ENCODE measurements at places on chromosomes 3 and 15.

DNA sequence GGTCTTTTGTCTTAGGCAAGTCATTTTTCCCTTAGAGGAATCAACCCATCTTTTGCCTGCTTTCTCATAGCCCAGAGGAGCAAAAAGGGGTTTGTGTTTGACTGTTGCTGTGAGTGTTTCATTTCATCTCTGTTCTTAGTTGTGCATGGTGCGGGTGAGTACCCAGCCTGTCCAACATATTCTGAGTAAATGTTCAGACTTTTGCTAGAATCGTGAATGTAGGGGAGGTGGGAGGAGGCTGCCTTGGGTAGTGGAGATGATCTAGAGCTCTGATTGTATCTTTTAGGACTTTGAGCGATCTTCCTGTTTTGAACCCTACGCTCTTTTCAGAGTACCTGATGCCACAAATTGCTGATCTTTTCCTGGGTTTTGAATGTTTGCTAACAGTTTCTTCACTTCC, 123.1 kb downstream of the ZNF609 start:
- DNase-seq: no peak

DNA sequence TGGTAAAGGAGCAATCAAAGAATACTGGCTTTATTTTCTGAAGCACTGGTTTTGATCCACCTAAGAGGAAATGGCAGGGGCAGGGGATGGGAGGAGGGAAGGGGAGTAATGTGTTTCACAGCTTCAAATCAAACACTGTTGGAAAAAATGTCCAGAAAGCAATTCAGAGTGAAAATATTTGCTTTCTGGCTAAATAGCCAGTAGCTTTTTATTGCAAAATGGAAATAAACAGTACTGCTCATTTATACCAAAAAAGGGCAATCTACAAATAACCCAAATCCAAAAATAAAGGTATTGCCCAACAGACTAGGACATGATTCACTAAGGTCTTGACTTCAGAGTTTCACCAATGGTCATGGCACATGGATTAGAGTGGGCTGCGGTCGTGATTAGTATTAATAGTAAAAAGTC, 279.3 kb upstream of the THBS1 start:
- DNase-seq: no peak

- DNase-seq: no peak
Observed at GRCh38 chr3:105931500-105931899, 62.7 kb upstream of the CBLB start.

DNA sequence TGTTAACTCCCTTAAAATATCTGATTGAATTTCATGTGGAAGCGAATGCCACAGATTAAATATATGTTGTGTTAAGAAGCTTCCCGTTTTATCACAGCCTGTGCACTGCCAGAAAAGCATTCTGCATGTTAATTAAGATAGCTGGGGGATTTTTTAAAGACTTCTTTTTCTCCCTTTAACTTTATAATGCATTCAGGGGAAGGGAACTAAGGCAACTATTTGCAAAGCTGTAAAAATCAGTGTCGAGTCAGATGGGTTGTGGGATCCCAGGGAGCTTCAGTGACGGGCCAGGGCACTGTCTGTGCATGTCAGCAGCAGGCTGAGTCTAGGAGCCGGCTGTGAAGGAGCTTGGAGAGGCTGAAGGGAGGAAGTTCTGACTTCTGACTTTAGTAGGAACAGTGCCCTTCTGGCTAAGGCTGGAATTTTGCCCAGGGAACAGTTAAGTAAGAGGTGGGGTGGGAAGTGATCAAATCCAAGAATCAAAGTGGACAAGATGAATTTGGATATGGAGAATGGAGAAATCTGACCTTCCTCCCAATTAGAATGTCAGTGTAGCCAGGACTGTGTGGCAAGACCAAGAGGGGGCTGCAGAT, 77.7 kb downstream of the ABHD5 start:
- no peak for DNase-seq

GRCh38 chr3:138256022-138256421, 68.9 kb downstream of the ARMC8 start:
- no peak for DNase-seq

GRCh38 chr15:41105348-41106334, 10.4 kb downstream of the INO80 start:
- DNase-seq: no peak

DNA sequence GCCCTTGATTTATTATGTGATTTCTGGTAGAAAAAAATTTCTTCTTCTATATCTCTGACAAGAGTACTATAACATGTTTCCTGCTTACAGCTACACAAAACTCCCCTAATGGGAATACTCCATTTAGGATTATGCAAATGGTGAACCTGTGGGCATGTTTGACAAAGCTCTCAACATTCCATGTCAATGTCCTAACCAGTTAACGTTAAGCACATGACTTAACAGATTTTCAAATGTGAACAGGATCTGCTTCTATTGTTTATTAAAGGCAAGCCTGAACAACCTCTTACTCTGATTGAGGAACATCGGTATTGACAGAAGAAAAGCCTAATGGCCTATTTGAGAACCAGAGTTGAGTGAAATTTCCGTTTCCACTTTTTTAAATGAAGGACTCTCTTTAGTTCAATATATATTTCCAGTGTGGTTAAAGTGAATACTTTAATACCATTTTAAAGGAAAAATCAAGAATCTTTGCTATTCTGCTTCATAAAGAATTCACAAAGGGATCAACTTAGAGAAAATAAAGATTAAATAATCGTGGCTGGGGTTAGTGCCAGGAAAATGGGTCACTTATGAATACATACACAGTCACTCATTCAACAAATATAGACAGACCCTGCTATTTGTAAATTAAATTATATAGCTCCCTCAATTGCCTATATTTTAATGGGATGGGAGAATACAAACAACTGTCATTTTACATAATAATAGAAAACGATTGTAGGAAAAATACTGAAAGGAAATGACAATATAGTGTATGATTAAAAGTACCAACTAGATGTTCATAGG, 300.3 kb upstream of the CBLB start:
- no peak for DNase-seq

GRCh38 chr3:74420538-74421124, 193.8 kb downstream of the CNTN3 start:
- DNase-seq: no peak

GRCh38 chr3:191441687-191442086, 19.3 kb upstream of the PYDC2 start:
- no peak for DNase-seq

- DNase-seq: no peak
Observed at GRCh38 chr3:25885544-25885943, 95.7 kb downstream of the OXSM start.

DNA sequence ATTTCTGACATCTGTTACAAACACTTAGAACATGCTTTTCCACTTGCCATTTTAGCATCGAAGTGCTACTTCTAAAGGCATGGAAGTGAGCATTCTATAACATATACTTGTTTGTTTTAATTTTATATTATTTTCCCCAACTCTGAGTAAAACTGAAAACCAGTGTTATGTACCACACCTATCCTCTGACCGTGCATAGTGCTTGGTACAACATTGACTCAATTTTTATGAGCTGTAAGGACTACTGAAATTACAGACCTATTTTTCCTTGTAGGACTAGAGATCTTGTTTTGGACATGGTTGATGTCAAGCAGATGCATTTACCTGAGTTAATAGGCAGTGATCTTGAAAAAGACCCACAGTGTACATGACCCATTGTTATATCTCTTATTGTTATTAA, 51.5 kb upstream of the CCNB2 start:
- no peak for DNase-seq

DNA sequence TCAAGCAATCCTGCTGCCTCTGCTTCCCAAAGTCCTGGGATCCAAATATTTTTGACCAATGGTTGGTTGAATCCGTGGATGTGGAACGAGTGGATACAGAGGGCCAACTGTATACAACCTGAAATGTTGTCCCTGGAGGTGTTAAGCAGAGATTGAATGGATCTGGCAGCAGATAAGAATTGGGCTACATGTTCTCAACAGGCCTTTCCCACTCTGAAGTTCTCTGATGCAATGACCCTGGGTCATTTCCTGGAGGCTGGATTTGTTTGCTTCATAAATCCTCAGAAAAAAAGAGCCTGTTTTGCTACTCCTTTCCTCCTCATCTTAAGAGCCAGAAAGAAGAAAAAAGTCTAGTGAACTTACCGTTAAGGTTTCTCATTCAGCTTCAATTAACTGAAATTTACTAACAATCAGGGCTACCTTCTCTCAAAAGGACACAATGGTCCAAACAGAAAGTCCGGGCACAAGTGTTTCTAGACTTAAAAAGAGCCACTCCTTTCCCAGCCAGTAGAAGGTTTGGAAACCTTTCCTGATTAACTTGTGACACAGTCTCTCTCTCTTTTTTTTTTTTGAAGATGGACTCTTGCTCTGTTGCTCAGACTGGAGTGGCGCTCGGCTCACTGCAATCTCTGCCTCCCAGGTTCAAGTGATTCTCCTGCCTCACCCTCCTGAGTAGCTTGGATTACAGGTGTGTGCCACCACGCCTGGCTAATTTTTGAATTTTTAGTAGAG, 6.5 kb downstream of the ARHGEF3 start:
- DNase-seq: no peak

GRCh38 chr3:42688487-42689420, 3.4 kb downstream of the KLHL40 start:
- DNase-seq: no peak

- DNase-seq: no peak
Observed at GRCh38 chr3:113659101-113659541, 37.3 kb downstream of the USF3 start.

DNA sequence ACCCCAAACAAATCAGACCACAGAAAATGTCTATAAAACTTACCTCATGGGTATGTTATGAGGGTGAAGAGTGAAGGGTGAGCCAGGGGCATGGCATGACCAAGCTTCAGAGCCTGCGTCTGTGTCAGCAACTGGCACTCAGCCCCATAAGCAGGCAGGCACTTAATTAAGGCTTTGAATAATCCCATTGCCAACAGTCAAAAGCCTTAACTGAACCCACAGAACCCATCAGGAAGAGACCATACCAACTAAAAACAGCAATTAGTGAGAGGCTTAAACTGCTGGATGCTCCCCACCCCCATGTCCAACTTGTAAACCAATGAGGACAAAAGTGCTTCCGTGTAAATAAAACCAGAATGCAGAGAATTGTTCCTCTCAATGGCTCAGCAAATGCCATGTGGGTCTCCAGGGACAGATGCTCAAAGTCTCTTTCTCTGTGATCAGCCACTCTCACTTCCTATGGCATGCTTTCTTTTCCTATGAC, 126.0 kb downstream of the MYLK start:
- DNase-seq: peak; percentile 89

DNA sequence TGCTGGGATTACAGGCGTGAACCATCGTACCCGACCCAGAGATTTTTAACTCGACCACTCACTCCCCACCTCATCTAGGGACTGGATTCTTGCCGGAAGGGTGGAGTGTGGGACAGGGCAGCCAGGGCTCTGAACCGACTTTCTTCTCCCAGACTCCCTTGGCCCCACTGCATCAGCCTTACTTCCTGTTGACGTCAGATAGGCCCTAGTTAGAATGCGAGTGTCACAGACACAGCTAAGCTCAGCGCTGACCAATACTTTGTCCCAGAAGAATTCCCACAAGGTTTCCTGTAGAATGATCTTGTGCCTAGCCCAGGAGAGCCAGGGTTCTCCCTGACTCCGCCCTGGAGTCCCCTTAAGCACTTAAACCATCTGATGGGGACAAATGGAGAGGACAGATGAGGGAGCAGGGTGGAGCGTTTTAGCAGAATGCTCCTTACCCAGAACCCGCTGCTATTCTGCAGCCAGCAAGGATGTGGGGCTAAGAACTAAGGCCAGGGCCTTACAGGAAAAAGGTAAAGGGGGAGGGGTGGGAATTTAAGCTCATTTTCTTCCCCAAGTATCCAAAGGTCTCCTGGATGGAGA, 5.8 kb upstream of the TUSC2 start:
- no peak for DNase-seq

- no peak for DNase-seq
Observed at GRCh38 chr15:73176598-73176997, 124.3 kb downstream of the NEO1 start.

- no peak for DNase-seq
Observed at GRCh38 chr15:61640756-61641155, 411.7 kb upstream of the RORA start.

DNA sequence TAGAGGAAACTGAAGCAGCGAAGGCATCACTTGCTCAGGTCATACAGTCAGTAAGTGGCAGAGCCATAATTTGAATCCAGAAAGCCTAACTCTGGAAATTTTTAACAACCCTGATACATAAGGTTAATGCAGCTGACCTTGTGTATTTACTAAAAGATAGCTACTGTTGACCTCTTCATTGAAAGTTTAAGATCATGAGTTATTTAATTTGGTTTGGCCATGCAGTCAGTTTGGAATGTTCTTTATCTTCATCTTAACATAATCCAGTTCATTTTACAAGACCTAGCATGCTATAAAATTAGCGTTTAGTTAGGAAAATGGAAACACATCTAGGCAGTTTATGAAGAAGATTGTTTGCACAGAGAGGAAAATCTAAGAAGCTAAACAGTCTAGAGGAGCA, 240.9 kb downstream of the RBMS3 start:
- no peak for DNase-seq

DNA sequence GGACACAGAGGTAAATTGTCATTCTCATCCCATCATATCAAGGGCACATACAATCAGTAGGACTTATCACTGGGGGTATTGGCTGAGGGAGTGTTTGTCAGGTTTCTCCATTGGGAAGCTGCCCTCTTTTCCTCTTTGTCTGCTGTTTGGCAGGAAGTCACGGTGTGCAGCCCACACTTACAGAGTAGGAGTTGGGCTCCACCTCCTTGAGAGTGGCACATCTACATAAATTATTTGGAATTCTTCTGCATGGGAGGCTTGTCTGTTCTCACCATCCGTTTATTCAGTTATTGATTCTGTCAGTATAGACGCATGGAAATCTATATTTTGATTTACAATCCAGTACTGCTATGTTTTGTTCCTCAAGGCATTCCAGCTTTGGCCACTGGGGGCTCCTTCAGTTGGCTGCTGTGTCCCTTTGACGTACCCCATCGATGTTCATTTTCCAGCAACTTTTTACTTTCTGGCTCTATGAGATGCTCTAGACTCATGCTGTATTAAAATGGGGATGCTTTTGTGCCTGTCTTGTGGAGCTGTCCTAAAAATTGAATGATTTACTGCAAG, 200.3 kb downstream of the SLCO3A1 start:
- no peak for DNase-seq

DNA sequence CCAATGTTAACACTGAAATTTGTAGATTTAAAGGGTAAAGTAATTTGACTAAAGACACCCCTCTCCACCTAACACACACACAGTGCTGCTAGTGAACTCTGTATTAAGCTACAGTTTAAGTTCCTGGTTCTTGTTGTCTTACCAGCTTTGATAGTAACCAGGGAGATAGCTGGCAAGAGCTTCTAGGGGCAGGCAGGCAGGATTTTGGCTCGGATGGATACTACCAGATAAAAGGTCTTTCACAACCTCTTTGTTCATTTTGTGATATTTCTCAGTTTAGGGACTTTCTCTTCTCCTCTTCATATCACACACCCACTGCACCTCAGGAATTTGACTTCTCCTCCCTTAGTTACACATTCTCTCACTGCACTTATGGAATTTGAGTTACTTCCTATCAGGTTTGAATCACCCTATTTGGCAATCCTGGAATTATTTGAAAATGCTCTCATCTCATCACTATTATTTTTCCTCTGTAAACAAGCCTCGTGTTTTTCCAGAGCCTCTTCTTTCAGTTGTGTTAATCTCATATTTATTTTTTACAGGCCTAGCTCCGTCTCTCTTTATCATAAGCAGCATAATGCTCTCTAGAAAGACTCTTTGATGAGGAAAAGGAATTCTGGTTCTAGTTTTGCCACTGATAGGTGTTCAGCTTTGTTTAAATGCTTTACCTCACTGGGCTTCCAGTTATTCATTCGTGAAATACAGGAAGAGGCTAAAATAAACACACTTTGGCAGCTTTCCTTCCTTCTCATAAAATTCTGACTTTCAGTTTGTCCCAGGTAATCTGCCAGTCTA, 23.0 kb upstream of the CLDN1 start:
- DNase-seq: peak; percentile 98

GRCh38 chr15:91263632-91264531, 163.8 kb downstream of the SV2B start:
- DNase-seq: no peak

Measured in HepG2 (cell line).